Naive B cell (primary cell): ENCODE measurements at places on chromosomes 1 and 21. TPM values are rescaled to one million over a fixed set of nuclear protein-coding genes. Genes with fewer than 3 reads are reported as not detected.

LCE2B gene
- not detected for polyA plus RNA-seq

IGSF21 gene
- polyA plus RNA-seq, result not detected

C1orf141 gene
- polyA plus RNA-seq, result not detected

B4GALT3 gene
- polyA plus RNA-seq, result 49.7 TPM

KRTAP19-1 gene
- polyA plus RNA-seq, result not detected

KIFAP3 gene
- polyA plus RNA-seq, result 8.7 TPM

SZRD1 gene
- 48.4 TPM for polyA plus RNA-seq

TNFRSF4 gene
- polyA plus RNA-seq, result 0.32 TPM

SYCP1 gene
- not detected for polyA plus RNA-seq

CHI3L2 gene
- 177 TPM for polyA plus RNA-seq

GRCh38 chr1:154485910-154486496, 16.0 kb upstream of the TDRD10 start:
- no peak for DNase-seq

DNA sequence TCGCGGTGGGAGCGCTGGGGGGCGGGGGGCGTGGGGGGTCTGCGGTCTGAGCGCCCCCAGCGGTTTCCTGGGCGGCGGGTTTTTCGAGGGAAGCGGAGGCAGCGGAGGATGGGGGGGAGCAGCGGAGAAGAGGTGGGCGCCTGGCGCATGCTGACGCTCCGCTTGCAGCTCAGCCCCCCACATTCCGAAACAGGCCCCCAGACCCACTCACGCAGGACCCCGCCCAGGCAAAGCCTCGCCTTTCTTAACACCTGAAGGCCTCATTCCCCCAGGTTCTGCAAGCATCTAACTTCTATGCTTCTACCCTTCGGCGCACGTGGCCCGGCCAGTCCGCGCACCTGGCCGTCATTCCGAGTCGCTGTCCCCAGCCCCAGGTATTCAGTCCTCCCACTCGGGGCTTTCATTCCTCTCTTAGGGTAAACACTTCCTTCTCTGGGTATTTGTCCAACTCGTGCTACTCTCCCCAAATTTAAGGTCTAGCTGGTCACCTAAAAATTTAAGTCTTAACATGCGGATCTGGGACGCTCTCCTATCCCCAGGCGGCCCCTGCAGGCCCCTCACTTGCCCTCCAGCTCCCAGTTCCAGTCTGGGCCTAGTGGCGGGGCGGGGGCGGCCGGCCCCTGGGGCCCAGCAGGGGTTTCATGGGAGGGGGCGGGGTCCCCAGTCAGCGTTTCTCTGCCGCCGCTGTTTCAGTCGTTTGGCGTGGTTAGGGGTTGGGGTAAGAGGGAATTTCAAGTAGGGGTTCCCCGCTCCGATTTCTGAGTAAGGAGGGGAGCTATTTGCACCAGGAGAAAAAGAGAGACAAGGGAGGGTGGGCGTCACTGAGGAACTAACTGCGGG, 2.8 kb upstream of the ZBTB7B start:
- peak; percentile 33 for DNase-seq

- no peak for DNase-seq
Measured at GRCh38 chr1:100387209-100387608, 34.9 kb downstream of the CDC14A start.

GRCh38 chr1:62325681-62326080, 6.4 kb upstream of the KANK4 start:
- DNase-seq, result no peak

DNA sequence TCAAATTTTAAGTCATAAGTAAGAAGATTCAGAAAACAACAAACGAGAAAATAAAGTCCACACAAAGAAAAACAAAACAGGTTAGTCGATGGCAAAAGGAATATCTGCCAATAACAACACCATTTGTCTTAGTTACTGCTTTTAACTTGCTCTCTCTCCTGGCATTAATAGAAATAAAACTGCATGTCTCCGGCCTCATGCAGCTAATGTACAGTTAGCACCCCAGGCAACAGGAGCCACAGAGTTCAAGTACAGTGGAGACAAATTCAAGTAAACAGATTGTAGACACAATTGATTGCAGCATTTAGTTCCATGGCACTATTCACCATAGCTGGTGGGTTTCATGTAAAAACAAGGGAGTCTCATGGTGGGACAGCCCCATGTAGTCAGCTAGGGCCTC, 33.5 kb downstream of the SUSD4 start:
- DNase-seq, result no peak

DNA sequence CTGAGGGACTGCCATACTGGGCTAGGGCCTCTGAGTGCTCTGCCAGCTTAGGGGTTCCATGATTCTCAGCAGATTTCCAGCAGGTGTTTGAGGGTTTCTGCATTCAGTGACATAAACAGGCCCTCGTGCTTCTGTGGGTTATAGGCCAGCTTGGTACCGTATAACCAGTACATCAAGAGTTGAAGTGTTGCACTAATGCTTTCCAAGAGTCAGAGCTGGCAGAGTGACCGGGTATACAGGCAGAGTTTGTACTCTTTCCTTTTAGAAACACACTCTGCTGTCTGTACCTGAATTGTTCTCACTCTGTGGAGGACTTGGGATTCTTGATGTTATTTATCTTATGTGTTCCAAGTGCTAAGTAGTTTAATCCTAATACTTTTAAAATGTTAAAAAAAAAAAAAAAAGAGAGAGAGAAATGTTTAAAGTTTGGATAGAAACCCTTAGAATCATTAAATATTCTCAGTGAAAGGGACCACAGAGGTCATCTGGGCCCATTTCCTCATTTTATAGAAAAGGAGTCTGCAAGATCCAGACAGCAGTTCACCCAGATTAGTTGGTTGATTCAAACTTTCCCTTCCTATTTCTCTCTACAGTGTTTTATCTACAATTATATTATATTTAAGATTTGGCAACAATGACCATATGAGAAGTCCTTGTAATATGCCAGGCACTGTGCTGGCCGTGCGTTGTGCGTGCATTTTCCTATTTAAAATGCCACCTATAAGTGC, 325.8 kb downstream of the KIF26B start:
- DNase-seq, result no peak

DNA sequence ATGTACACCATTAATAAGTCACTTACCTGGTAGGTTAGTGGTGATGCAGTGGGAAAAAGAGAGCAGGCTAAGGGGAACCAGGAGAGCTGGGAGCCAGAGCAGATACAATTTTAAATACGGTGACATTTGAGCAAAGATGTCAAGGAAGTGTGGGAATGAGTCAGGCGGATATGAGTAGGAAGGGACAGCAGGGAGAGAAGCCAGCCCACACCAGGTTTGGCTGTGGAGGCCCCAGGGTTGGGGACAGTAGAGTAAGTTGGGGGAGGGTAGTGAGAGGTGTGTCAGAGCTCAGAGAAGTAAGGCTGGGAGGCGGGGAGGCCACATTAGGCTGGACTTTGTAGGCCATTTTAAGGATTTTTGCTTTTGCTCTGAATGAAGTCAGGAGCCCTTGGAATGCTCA, 482.0 kb downstream of the DISC1 start:
- DNase-seq, result no peak

GRCh38 chr21:24217151-24217550, 1390.1 kb downstream of the MRPL39 start:
- DNase-seq, result no peak

DNA sequence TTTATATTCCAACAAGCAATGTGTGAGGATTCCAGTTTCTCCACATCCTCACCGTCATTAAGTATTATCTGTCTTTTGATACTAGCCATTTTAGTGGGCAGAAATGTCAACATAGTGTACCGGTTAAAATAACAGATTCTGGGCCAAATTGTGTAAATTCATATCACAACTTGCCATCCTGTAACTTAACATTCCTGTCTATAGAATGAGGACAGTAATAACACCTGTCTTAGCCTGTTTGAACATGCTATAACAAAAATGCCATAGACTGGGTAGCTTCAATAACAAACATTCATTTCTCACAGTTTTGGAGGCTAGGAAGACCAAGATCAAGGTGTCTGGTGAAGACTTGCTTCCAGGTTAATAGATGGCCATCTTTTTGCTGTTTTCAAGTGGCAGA, 491.1 kb downstream of the PTBP2 start:
- no peak for DNase-seq

GRCh38 chr1:33790577-33790976, 73.3 kb upstream of the HMGB4 start:
- no peak for DNase-seq

DNA sequence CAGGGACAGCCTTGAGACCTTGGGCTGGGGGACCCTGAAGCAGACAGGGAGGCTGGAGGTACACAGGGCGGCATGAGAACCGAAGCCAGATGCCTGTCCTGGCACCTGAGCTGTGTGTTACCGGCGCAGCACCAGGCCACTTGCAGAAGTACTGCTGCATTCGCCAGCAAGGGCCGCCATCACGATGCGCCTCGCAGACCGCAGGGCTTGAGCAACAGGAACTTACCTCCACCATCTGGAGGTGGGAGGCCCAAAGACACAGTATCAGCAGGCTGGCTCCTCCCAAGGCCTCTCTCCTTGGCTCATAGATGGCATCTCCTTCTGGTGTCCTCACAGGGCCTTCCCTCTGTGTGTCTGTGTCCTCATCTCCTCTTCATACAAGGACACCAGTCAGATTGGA, 90.1 kb downstream of the PRDM16 start:
- no peak for DNase-seq

DNA sequence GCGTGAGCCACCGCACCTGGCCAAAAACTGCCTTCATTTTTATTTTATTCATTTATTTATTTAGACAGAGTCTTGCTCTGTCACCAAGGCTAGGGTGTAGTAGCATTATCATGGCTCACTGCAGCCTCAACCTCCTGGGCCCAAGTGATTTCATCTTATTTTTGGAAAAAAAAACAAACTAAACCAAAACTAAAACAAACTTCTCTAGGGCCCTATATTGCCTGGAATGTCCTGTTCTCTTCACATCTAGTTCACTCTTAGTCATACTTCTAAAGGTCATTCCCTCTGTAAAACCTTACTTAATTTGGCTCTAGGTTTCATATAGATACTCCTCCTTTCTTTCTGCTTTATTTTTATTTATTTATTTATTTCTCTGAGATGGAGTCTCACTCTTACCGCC, 15.6 kb downstream of the RPS27 start:
- no peak for DNase-seq

DNA sequence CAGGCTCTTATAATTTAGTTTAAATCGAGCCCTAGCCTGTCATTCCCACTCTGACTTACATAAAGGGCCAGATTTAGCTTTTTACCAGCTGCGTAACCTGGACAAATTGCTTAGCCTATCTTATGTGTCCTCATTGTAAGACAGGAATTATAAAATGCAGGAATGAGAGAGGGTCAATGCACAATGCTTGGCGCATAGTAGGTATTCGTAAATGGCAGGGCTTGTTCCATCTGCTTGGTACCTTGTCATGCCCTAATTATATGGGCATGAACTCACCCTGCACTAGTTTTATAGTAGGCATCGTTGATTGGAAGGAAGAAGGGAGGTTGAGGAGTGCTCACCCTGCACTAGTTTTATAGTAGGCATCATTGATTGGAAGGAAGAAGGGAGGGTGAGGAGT, 108.8 kb downstream of the GALNT2 start:
- no peak for DNase-seq

DNA sequence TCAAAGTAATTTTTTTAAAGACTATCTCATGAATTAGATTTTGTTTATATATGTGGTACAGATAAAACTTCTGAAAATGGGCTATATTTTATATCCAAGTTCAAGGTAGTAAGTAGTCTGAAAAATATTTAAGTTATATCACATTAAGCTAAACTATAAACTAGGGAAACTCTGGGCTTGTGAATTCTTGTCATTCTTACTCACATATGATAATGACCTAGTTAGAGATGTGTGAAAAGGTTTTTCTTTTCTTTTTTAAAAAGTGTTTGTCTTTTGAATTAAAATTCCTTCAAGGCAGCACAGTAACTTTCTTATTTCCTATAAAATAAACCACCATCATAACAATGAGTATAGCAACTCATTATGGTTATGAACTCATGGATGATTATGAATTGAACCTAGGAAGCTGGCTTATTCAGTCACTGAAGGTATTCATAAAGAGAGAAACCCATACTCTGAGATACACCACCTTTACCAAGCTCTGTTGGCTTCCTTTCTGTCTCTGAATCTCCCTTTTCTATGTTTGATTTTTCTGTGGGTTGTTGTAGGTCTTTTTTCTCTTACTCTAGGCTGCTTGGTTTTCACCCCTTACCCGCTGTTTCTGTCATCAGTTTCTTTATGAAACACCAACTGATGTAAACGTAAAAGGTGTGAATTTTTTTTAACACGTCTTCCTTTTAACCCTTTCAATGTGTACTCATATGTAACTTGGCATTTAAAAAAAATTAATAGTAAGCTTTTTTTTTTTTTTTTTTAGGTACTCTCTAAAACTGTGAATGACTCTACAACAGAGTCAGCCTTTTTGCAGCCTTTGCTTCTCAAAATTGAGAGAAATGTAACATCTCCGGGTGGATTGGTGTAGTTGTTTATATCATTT, 25.2 kb downstream of the IL12RB2 start:
- DNase-seq, result no peak

GRCh38 chr1:230781131-230781530, 33.9 kb downstream of the CAPN9 start:
- DNase-seq, result no peak

GRCh38 chr1:171793636-171794035, 12.2 kb downstream of the METTL13 start:
- DNase-seq, result no peak

GRCh38 chr21:42289926-42290325, 25.3 kb downstream of the TFF3 start:
- DNase-seq, result no peak

GRCh38 chr21:17476006-17476405, 36.8 kb upstream of the CXADR start:
- no peak for DNase-seq
